ENCODE measurements at places on chromosomes 2 and 18.

GRCh38 chr2:222322236-222322635, 23.4 kb upstream of the PAX3 start:
- no peak for DNase-seq

DNA sequence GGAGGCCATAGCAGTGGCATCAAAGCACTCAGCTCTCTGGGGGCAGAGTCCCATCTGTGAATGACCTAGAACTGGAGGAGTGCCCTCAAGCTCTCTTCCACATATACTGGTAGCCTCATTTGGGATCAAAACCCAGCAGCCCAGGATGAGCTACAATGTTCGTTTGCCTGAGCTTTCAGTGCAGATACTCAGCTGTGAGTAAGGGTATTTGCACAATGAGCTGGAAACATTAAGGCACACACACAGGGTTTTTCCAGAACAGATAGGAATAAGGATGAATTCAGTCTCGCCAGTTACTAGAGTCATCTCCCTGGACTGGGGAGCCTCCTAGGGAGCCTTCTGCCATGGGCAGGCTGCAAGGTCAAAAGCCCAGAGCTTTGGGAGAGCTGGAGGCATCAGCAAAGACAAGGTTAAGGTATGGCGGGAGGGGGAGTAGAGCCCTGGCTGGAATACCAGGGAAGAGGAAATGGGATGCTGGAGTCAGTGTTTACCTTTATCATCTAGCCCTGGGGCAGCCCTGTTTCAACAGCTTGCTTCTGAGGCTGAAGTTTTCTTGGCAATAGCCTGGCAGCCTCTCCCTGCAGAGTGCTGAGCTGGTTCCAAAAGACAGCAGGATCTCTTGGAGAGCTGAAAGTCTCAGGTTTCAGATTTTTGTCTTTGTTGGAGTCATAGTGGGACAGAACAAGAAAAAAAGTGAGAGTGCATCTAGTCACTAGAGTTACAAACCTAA, 187.7 kb downstream of the LOXHD1 start:
- no peak for DNase-seq

- no peak for DNase-seq
Observed at GRCh38 chr2:119548516-119549120, 4.4 kb downstream of the CFAP221 start.

DNA sequence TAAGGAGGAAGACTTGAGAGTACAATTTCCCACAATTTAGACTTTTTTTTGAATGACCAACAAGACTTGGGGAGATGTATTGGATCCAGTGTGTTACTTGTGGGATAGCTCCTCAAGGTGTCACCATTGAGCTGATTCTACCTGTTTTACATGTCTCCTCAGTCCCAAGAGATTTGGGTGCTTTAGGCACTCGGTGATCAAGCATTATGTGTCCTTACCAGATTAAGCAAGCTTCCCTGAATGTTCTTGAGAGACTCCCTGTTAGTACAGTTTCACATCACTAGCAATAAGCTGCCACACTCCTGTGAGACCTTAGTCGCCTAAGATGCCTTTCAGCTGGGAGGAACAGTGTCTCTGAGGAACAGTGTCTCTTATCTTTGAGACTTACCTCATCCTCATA, 384.3 kb upstream of the SYT4 start:
- peak; percentile 18 for DNase-seq

- DNase-seq = no peak
Observed at GRCh38 chr2:237575869-237576862, 9.8 kb downstream of the PRLH start.

- DNase-seq = no peak
Observed at GRCh38 chr2:198371921-198372543, 567.6 kb downstream of the PLCL1 start.

GRCh38 chr2:183543731-183544130, 419.5 kb downstream of the NUP35 start:
- DNase-seq = no peak

DNA sequence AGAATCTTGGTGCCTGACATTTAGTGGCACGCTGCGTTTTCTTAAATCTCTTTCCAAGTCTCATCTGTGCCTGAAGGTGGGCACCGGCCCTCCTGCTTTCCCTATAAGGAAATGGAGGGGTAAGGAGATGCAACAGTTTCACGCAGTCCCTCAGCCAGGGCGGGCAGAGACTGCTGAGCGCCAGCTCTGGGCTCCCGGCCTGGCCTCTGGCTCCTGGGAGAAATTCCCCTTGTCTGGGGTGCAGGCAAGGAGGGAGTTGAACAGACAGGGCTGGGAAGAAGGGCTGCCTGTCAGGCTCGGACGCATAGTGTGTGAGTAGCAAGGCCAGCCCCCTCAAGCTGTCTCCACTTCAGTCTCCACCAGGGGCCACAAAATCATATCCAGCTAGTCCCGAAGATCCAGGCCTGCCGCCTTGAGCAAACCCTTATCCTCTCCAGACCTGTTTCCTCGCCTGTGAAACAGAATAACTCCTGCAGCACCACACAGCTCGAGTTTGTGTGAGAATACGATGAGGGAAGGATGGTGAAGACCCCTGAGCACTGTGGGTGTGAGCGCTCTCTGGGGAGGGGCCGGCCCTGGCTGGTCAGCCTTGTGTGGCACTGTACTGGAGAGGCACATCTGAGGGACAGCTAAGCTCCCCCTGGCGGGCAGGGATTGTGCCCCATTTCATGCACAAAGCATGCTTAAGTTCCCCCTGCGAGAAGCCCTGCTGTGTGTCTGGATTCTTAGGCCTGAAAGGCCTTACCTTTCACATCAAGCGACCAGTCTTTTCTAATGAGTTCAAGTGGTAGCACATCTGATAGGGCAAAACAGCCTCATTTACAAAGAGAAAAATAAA, 33.8 kb downstream of the SDC1 start:
- no peak for DNase-seq

DNA sequence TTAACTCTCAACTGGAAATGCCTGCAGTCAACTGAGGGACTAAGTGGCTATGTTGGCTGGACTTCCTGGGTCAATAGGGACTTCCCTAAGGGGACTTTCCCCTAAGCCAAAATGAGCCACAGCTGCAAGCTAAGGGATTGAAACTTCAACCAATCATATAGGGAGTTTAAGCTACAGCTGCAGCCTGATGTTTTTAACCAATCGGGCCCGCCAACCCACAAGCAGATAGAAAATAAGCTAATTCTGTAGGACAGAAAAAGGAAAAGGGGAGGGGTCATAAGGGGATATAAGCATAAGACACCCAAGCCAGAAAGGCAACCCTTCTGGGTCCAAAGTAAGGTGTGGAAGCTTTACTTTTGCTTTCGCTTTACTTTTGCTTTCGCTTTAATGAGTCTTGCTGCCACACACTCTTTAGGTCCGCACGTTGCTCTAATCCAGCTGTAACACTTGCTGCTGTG, 927.5 kb downstream of the ERBB4 start:
- DNase-seq = no peak

DNA sequence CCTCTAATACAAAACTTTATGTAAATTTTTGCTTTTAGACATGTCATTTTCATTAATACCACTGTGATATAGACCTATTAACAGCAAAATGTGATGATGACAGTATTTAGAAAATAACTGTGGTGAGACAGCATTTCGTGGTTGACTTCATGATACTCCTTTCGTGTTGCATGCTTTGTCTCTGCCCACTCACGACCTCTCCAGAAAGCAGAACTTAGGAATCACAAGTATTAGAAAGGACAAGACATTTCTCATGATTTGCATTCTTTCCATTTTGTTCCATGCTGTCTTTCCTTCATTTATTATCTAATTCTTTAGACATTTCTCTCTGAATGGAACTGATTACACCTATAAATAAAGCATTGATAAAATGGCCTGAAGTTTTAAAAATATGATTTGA, 85.2 kb upstream of the POU3F3 start:
- DNase-seq = no peak

- DNase-seq = no peak
Observed at GRCh38 chr18:31429623-31430022, 17.9 kb upstream of the DSG3 start.

DNA sequence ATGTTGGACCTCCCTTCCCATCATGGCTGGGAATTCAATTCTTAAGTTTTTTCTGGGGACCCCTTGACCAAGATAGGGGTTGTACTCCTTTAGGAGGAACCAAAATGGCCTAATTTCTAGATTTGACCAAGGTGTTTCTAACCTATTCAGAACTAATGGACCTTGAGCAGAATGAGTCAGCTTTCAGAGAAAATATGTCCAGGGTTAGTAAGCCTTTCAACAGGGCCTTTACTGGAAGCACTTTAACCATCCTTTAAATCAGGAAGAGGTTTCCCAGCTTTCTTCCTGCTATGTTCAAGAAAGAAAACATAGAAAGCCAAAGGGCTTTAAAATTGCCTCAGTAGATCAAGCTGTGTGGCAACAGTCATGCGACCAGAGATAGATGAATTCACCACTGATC, 1184.9 kb upstream of the ACVR2A start:
- no peak for DNase-seq

DNA sequence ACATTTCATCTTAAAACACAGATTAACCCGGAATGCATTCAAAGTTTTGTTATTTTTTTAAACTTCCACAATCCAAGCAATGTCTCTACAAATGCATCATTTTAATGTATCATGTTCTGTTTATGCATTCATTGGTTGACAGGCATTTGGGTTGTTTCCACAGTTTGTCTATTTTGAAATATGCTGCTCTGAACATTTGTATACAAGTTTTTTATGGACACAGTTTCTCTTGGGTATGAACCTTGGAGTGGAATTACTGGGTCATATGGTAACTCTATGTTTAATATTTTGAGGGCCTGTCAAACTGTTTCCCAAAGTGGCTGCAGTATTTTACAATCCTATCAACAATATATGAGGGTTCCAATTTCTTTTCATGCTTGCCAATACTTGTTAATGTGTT, 57.3 kb downstream of the GULP1 start:
- no peak for DNase-seq

- no peak for DNase-seq
Observed at GRCh38 chr2:44109166-44109565, 59.5 kb upstream of the PPM1B start.

- no peak for DNase-seq
Observed at GRCh38 chr18:75350512-75350839, 77.0 kb downstream of the SMIM21 start.

- DNase-seq = peak; percentile 72
Observed at GRCh38 chr2:111626037-111626864, 257.7 kb downstream of the ANAPC1 start.

DNA sequence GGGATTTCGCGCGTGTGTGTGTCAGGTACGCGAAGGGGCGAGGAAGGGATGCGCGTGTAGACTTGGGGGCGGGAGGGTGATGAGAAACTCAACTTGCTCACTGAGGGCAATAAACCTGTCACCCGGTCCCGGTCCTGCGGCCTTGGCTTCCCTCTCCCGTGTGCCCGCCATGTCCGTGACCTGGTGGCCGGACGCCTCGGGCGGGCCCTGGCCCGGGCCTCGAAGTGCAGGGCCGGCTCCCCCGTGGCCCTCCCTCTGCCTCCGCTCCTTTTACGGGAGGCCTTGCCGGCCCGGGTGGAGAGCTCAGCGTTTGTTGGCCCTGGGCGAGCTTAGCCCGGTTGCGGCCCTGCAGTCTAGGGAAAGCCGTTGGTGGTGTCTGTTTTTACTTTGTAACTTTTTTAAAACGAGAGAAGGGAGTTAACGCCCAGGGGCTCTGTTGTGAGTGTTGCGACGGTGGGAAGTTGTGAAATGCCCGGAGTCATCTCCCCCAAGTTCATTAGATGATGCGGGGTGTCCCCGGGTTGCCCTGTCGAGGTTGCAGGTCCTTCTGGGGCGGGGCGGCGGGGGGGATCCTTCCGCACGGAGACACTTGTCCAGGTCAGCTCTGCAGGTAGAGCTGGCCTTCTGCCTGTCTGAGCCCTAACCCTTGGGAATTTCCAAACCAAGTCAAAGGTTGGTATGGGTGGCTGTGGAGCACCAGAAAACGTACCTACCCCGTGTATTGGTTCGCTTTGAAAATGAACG, 883 bp downstream of the SMCHD1 start:
- peak; percentile 38 for DNase-seq

- no peak for DNase-seq
Observed at GRCh38 chr18:24559526-24559925, 99.1 kb downstream of the HRH4 start.

- no peak for DNase-seq
Observed at GRCh38 chr2:227450311-227450841, 21.6 kb upstream of the AGFG1 start.

GRCh38 chr2:17057109-17058017, 391.7 kb upstream of the CYRIA start:
- no peak for DNase-seq

GRCh38 chr2:133790711-133791110, 222.4 kb upstream of the NCKAP5 start:
- DNase-seq = no peak

- no peak for DNase-seq
Observed at GRCh38 chr2:145007093-145007959, 487.4 kb upstream of the ZEB2 start.

- peak; percentile 67 for DNase-seq
Observed at GRCh38 chr2:136141510-136142149, 23.7 kb upstream of the CXCR4 start.

GRCh38 chr18:70374154-70374553, 85.3 kb downstream of the SOCS6 start:
- no peak for DNase-seq

All from hematopoietic multipotent progenitor cell treated with erythropoietin and hydrocortisone succinate and interleukin-3 and kit ligand, for 8 days (in vitro differentiated cells).